ENCODE measurements at places on chromosomes 4 and X.

DNA sequence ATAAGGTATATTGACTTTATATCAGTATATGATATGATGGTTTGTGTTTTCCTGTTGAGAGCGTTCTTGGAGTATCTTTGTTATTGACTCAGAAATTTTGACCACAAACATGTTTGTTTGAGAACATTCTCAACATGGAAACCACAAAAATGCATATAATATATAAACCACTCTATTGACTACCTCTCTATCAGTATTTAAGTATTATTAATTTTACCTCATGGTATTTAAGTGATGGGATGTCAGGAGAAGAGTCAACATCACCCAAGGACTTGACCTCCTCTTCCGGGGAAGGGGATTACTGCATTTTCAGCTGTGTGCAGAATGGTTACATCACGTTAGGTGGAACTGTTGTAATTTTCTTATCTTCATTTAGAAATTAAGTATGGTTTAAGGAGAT is 54.3 kb upstream of the PUDP start:
- no peak for DNase-seq

DNA sequence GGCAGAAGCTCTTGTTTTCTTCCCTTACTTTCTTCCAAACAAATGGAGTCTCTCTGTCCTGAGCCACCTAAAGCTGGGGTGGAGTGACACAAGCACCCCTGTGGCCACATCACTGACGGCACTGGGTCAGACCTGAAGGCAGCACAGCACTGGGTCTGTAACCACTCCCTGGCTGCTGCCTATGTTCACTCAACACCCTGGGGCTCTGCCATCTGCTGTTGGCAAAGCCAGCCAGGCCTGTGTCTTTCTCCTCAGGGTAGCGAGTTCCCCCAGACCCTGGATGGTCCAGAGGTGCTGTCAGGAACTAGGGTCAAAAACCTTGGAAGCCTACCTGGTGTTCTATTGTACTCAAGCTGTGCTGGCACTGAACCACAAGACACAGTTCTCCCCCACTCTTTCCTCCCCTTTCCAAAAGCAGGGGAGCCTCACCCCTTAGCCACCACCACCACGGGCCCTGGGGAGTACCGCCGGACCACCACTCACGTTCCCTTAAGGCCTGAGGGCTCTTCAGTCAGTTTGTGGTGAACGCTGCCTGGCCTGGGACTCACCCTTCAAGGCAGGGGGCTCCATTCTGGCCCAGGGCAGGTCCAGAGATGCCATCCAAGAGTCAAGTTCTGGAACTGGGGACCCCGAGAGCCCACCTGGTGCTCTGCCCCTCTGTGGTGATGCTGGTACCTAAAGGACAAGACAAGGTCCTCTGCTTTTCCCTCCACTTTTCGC is 31.5 kb downstream of the TMEM271 start:
- no peak for DNase-seq

GRCh38 chr4:83548151-83548905 is 12.4 kb downstream of the GPAT3 start:
- DNase-seq = peak; percentile 6

DNA sequence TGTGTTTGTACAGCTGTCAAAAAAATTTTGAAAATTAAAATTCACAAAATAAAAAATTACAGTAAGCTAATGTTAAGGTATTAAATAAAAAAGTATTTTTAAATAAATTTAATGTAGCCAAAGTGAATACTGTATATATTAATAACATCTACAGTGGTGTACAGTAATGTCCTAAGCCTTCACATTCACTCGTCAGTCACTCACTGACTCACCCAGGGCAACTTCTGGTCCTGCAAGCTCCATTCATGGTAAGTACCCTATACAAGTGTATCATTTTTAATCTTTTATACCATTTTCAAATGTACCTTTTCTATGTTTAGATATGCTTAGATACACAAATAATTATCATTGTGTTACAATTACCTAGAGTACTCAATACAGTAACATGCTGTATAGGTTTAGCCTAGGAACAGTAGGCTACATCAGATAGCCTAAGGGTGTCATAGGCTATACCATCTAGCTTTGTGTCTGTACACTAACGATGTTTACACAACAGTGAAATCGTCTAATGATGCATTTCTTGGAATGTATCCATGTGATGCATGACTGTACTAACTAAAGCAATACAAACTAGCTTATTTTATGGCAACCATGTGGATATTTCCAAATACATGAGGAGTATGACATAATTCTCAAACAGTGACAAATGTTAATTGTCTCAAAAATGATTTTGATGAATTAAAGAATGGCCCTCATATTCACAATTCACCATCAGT is 13.7 kb downstream of the DDX60 start:
- no peak for DNase-seq

- no peak for DNase-seq
Measured at GRCh38 chr4:21628916-21629610, 319.5 kb downstream of the KCNIP4 start.

DNA sequence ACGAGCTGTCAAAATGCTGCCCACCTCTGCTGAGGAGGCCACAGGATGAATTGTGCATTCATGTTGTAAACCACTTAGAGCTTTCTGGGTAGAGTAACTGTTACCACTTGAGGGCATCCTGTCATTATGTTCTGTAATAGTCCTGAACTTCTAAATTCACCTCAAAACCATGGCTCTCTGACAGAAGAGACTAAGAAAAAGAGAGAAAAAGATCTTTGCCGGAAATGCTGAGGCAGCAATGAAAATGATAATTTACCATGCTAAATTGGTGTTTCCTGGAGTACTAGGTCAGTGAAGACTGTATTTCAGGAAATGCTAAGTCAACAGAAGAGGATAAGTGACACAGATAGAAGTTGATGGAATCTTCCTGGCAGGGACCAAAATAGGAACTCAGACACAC is 942.3 kb upstream of the SLIT2 start:
- DNase-seq = no peak
